NCI-H345 (cell line): ENCODE measurements at places on chromosomes 7 and 10.

DNA sequence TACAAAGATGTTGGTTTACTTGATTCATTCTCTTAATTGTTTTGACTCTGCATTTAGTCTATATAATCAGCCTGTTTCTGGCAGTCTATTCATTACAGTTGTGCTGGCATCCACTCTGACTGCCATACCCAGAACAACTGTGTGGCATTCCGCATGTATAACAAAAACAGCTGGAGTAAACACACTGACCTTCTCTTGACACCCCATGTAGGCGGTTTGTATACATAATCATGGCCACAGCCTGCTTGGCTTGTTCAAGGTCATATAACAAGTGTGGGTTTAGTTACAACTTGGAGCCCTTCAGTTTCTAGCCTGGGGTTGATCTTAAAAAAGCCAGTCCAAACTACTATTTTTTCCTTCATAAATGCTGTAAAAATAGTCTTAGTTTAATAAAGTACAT is 70.9 kb downstream of the MBL2 start:
- no peak for DNase-seq

DNA sequence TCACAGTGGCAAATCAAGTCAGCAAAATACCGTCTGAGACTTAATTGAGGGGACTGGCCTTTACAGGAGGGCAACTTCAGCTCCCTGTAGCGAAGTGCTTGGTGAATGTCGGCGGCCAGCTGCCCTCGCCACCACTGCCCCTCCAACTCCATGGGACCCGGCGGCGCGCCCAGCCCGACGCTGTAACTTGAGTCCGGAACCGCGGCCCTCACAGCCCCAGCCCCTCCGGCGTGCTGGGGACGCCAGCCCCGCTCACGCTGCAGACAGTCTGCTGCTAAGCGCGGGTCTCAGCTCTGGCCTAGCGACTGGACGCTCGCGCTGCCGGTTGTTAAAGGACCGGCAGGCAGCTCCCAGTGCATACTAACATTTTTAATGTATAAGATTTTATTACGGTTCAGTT is 113.4 kb upstream of the NUPR2 start:
- DNase-seq = no peak

DNA sequence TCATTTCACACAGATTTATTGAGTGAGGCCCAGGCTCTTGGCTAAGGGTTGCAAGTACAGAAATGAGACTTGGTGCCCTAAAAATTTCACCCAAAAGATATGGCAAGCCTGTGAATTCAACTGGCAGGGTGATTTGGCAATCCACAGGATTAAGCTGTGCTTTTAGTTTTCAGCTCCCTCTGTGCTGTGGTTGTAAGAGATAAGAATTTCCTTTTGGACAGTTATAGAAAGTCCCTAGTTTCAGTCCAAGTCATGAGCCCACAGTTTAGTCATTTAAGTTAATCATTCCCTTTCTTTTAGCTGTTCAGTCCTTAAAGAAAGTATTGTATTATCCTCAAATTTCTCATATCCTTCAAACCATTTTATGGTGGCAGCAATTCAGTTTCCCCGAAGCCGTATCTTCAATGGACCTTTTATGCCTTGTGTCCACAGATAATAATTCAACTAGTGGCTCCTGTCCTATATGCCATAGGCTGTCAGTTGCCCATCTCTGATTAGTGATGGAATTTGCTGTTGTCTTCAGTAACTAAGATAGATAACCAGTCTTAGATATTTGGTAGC is 73.4 kb upstream of the NAMPT start:
- DNase-seq = no peak

- DNase-seq = peak; percentile 55
Measured at GRCh38 chr10:31749981-31750840, 178.4 kb downstream of the ARHGAP12 start.

DNA sequence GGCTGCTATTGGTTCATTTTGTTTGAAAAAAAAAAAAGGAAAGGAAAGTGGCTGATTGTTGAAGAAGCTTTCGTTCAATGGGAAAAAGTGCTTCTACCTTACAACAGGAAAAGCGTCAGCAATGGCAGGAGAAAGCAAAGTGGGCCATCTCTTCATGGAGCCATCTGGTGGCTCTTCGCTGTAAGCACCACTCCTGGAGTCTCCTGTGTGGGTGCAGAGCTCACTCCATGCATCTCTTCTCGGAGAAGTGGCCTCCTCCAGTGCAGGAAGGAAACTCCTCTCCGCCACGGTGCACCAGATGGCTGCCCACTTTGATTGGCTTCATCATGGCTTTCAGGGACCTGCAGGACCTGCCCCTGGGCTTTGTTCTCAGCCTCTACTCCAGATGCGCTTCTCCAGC is 250.9 kb downstream of the PTEN start:
- DNase-seq = peak; percentile 44

DNA sequence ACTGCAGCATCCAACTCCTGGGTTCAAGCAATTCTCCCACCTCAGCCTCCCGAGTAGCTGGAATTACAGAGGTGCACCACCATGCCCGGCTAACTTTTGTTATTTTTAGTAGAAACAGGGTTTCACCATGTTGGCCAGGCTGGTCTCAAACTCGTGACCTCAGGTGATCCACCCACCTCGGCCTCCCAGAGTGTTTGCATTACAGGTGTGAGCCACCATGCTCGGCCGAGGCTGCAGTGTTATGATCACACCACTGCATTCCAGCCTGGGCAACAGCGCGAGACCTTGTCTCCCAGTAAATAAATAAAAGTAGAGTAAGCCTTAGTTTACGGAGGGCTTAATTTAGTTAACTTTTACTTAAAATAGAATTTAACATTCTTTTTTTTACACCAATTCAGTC is 23.7 kb upstream of the IGF2BP3 start:
- DNase-seq = no peak

DNA sequence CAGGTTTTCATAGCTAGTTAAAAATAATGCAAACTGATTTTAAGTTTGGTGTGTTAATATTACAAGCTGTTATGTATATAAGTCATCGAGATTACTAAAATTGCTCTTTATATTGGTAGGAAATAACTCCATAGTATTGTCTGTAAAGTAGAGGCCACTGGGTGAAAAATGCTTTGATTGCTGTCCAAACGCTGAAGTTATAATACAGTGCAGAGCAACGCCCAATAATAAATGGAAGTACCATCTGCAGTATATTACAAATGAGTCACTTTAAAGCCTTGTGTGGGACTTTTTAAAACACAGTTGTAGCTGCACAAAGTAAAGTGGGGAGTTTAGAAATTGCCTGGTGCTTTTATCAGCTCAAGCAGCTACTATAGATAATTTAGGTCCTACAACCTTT is 196.1 kb downstream of the NXPH1 start:
- no peak for DNase-seq

DNA sequence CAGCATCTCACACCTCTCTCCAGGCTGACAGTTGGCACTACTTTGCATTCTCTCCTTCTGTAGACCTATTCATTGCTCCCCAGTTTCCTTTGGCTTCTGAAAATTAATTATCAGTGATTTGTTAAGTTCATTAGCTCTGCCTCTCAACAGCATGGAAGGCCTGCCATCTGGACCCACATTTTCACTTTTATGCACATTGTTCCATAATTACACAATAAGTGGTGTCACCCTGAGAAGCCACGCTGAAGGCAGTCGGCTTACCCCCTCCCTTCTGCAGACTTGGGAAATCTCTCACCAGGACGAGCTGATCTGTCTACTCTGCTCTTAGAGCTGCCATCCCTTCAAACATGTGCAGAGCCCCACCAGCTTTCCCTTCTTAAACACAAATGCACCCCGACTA is 64.7 kb downstream of the SLIT1 start:
- DNase-seq = no peak

DNA sequence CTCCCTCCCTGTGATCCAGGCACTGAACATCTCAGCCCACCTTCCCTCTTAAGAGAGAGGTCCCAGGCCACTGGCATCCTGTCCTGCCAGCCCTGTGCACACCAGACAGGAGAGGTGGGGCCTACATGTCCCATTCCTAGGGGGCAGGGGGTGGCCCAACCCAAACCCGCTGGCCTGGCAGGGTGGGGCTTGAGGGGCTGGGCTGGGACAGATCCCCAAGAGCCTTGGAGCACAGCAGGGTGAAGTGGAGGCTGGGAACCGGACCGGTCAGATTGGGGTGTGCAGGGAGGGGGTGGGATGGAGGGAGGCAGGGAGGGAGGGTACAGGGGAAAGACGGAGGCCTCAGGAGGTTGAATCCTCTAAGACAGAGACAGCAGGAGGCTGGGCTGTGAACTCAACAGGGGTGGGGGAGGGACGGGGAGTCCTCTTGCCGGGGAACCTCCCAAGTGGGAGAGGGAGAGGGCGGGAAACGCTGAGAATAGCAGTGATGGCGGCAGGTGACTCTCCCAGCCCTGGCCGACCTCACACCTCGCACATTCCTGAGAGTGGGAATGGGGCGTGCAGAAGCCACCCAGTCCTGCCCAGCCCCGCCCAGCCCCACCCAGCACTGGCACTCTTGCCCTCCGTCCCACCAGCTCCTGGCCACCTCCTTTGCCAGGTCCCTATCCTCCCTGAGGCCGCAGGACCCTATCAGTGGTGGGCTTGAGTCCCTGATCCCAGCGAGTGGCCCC is 6.7 kb downstream of the TSC22D4 start:
- DNase-seq = no peak

DNA sequence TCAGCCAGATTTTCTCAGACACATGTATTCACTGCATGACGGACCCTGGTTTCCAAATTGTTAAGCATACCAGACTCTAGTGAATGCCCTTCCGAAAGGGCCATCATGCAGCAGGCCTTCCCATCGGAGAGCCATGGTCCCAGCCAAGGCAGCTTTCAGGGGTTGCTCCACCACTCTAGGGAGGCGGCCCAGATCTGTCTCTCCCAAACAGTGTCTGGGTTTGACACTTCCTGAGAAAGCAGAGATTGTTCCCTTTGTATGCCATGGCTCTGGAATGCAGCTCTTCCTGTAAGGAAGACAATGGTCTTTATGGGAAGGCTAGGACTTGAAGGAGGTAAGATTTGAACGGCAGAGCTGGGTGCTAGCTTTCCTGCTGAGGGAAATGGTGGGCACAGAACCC is 178.8 kb upstream of the BMPER start:
- no peak for DNase-seq

DNA sequence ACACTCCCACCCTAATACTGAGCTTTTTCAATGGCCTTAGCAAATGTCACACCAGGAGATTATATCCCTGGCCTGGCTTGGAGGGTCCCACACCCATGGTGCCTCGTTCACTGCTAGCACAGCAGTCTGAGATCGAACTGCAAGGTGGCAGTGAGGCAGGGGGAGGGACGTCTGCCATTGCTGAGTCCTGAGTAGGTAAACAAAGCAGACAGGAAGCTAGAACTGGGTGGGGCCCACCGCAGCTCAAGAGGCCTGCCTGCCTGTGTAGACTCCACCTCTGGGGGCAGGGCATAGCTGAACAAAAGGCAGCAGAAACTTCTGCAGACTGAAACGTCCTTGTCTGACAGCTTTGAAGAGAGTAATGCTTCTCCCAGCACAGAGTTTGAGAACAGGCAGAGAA is 338.9 kb upstream of the MBL2 start:
- DNase-seq = no peak

- DNase-seq = no peak
Measured at GRCh38 chr7:81690251-81690650, 79.6 kb downstream of the HGF start.

GRCh38 chr7:106639476-106640334 is 21.3 kb downstream of the CCDC71L start:
- no peak for DNase-seq

GRCh38 chr10:1631282-1631681 is 106.0 kb downstream of the ADARB2 start:
- no peak for DNase-seq
